A549 (cell line): ENCODE measurements at places on chromosomes 12 and 14. TPM values are rescaled to one million over a fixed set of nuclear protein-coding genes. Genes with fewer than 3 reads are reported as not detected.

- DNase-seq: no peak
Observed at GRCh38 chr12:104294927-104295668, 8.4 kb upstream of the EID3 start.

- no peak for DNase-seq
Observed at GRCh38 chr12:42360747-42361403, 34.9 kb downstream of the PPHLN1 start.

The ACRBP gene
- polyA plus RNA-seq: 0.28 to 0.36 TPM (median 0.34 TPM) in 3 replicates

- DNase-seq: no peak
Observed at GRCh38 chr14:61557262-61557661, 138.1 kb upstream of the HIF1A start.

DNA sequence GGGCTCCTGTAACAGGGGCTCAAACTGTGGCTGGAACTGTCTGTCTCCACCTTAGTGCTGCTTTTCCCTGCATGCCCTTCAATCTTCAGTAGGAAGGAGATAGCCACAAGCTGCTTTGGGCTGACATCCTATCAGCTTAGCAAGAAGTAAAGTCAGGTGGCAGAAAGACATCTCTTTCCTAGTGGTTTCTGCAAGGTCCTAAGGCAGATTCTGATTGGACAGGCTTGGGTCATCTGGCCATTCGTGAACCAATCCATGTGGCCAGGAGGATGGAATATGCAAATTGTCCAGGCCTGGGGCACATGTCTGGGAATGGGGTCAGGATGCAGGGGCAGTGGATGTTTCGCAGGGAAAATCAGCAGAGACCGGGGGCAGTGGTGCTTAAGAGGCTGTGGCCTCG is 5.2 kb downstream of the RITA1 start:
- DNase-seq: peak; percentile 76

DNA sequence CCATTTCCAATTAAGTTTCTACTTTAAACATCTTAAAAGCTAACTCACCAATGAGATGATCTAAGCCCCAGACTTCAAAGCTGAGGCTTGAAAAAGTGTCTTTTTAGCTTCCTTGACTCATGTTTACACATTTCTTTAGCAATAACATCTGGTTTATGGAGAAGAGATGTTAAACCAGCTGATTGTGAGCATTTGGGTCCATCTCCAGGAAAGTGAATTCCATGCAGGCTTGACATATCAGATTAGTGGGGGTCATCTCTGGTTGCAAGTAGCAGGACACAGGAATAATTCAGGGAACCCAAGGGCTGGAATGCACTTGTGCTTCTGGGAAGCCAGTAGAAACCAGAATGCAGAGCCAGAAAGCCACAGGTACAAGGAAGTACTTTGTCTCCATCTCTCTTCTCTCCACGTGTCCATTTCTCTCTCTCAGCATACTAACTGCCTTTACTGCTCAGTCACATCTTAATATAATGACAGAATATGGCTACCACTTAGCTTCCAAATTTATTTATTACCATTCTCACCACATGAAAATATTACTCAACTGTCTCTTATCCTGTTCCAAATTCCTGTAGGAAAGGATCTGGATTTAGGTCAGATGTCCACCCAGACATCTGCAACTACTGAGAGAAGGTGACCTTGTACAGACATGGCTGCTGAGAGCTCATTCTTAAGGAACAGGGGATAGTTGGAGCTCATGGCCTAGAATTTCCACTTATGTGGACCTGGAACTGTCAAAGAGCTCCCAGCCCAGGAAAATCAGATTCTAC is 104.4 kb downstream of the SCN8A start:
- no peak for DNase-seq

DNA sequence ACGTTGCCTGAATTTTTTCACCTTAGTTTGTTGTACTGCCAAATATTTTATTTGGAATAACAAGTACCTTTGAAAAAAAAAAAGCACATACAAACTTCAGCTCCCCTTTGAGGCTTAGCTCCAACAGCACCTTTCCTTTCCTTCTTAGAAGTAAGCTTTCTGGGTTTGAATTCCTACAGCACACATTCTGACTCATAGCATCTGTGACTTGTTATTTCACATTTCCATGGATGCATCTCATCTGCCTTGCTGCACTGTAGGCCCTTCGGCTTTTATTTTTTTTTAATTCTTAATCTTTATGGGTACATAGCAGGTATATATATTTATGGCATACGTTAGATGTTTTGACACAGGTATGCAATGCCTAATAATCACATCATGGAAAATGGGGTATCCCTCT is 7.2 kb downstream of the LGALS3 start:
- DNase-seq: no peak

The DBX2 gene
- polyA plus RNA-seq: not detected in 3 replicates

DNA sequence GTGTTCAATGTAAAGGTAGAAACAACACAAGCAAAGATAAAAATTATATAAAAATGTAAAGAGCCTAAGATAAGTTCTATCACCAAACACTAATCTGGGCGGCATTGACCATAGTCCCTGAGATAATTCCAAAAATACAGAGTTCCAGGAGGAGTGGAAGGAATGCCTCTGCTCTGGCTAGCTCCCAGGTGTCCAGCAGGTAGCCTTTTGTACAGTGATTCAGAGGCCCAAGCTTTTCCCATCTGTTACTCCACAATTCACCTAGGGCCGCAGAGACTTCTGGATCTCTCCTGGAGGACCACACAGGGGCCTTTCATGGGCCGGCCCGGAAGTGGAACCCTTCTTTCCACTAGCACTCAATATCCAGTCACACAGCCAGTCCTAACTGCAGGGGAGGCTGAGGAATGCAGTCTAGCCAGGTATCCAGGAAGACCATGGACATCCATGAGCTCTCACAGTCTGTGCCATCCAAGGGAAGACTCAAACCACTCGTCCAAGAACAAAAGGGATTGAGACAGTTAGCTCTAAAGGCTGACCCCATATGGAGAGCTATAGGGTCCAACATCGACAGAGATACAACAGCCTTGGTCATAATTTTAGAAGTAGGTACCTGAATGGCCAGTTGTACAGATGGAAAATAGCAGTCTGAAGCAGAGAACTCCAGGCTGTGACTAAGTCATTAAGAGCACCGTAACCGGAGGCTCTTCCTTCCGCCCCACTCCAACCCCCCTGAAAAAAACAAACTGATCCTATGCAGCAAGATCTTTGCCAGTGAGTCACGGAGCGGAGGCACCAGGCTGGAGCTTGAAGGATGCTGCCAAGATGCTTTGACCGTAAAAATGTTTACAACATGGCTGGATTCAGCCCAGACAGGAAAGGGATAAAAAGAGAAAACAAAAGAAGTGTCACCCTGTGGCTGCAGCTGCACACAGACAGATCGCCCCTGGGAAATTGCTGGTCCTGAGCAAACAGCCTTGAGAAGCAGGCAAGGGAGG is 204.8 kb downstream of the NUAK1 start:
- DNase-seq: peak; percentile 71

DNA sequence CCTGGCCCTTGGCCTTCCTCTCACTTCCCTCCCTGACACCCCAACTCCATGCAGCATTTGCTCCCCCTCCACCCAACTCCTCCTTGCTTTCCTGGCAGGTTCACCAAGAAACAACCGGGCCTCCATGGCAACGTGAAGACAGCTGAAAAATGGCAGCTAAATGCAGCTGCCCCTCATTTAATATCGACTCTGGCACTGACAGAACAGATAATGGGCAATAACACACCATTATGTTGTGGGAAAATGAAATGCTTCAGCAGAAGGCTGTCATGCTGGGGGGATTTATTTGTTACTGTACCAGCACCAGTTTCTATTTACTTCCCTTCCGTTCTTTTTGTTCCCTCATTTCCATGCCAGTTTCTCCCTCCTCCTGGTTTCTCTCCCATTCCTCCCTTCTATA is 440.8 kb downstream of the NRXN3 start:
- DNase-seq: no peak

DNA sequence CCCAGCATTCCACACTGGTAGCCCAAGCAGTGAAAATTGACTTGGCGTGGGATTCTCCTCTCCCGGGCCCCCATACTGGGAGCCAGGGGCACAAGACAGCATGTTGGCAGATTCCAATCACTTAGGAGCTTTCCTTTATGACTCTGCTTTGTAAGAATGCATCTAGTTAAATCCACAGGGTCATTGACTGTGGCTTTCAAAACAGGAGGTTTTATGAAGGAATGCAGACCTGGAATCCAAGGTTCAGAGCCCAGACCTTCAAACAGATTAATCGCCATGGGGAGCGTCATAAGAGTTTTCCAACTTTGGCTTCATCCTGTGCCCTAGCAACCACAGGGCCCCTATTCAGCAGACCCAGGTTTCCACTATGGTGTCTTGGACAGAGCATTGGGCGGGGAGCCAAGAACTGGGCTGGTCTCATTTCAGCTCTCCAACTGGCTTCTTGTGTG is 76.4 kb upstream of the RMST start:
- no peak for DNase-seq

The SPTB gene
- polyA plus RNA-seq: 1.4 to 2.1 TPM (median 1.9 TPM) in 3 replicates

DNA sequence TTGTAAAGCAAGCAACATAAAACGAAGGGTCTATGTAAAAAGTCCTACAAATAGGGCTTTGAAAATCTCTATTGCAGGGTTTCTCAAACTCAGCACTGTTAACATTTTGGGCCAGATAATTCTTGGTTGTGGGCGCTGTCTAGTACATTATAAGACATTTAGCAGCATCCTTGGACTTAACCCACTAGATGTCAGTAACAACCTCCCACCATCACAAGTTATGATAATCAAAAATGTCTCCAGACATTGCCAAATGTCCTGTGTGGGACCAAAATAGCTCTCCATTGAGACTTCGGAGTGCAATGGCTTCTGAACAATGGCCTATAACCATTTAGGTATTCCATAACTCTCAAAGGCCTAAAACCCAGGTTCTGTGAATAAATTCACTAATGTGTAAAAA is 22.9 kb upstream of the DHRS7 start:
- DNase-seq: no peak

- DNase-seq: no peak
Observed at GRCh38 chr12:52591521-52591920, 9.7 kb downstream of the KRT72 start.

The LGR5 gene
- polyA plus RNA-seq: not detected in 3 replicates

The PPM1H gene
- 6.8 to 7.8 TPM (median 7.8 TPM) in 3 replicates for polyA plus RNA-seq
